GM23248 (cell line): ENCODE measurements at places on chromosomes 16 and 17.
A peak's percentile ranks its signal among the peaks of the same experiment; 100 is the strongest.

- no peak for DNase-seq
Measured at GRCh38 chr17:40167685-40168261, 9.5 kb upstream of the RAPGEFL1 start.

- no peak for DNase-seq
Measured at GRCh38 chr16:88688013-88688778, 1.9 kb upstream of the SNAI3 start.

- DNase-seq, result no peak
Measured at GRCh38 chr17:60345233-60345632, 46.7 kb downstream of the USP32 start.

- DNase-seq, result peak; percentile 87
Measured at GRCh38 chr17:57986841-57987580, 1.0 kb downstream of the VEZF1 start.

DNA sequence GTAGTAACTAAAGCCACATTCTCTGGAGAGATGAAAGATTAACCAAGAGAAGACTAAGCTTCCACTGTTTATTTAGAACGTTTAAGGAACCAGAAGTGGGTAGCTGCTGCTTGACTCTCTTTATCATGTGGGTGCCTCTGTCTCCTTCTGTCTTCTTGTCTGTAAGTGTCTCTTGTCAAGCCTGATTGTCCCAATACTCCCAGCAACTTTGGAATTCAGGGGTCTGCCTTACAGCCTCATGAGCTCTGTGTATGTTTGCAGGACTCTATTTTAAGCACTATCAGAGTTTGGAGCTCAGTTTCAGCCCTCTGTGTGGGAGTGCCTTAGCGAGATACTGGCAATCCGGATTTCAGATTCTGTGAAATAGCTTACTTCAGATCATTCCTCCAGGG is 29.3 kb upstream of the SPACA3 start:
- DNase-seq, result no peak

DNA sequence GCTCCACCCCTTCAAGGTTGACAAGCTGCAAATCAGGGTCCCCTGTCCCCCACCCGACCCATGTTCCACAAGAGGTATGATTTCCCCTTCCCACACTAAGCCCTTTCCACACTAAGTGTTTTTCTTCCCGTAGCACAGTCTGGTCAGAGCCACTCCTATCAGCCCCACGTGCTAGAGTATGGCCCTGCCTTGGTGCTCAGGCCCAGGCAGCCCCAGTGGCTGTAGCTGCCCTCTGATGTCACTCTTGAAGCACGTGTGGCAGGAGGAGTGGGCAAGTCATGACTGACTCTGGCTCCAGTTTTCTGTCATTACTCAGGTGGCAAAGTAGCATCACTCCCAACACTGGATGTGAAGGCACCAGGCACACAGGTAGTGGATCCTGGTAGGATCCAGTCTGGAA is 35.4 kb upstream of the ERN1 start:
- DNase-seq, result no peak

GRCh38 chr16:63230421-63231040 is 1194.3 kb upstream of the CDH8 start:
- no peak for DNase-seq

- no peak for DNase-seq
Measured at GRCh38 chr17:75898065-75898464, 1.3 kb upstream of the TRIM65 start.

GRCh38 chr16:55470533-55471371 is 8.2 kb upstream of the MMP2 start:
- peak; percentile 74 for DNase-seq

- no peak for DNase-seq
Measured at GRCh38 chr16:9261376-9261775, 169.9 kb downstream of the HAPSTR1 start.

- no peak for DNase-seq
Measured at GRCh38 chr16:68291227-68291626, 19.5 kb downstream of the SLC7A6OS start.

DNA sequence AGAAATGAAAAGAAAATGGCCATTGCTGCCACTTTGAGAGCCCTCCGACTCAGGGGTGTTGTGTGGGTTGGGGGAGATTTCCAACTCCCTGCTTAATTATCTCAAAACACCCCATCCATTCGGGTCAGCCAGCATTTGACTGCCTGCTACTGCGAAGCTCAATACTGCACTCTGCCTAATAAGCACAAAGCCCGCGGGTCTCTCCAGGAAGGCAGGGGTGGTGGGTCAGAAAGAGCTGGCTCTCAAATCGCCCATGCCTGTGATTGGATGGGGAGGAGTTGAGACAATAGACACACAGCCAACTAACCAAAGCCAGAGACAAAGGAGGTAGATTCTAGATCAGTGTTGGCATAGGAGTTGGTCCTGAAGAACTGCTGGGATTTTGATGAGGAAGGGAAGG is 2.3 kb upstream of the XAF1 start:
- peak; percentile 4 for DNase-seq

- DNase-seq, result peak; percentile 55
Measured at GRCh38 chr17:44672479-44673093, 16.3 kb downstream of the MEIOC start.

GRCh38 chr16:82695806-82696205 is 69.0 kb downstream of the CDH13 start:
- no peak for DNase-seq

DNA sequence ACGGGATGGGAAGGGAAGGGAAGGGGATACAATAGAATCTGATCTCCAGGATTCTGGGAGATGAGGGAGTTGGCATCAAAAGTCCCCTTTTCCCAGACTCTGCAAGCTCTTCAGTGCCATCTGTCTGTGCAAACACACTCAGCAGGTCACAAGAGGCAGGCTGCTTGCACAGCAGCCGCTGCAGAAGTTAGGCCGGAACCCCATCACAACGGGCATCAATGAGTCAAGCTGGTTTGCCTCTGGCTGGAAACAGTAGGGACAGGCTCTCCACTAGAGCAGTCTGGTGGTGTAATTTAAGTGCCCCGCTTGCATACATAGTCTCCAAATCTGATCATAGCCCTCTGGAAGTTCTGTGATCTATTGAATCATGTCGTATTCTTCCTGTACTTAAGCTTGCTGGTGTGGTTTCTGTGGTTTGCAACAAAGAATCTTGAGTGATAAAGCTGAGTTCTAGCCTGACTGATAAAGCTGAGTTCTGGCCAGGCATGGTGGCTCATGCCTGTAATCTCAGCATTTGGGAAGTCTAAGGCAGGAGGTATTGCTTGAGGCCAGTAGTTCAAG is 33.7 kb upstream of the KDM8 start:
- peak; percentile 83 for DNase-seq

- DNase-seq, result no peak
Measured at GRCh38 chr16:84563786-84564420, 54.0 kb downstream of the COTL1 start.

DNA sequence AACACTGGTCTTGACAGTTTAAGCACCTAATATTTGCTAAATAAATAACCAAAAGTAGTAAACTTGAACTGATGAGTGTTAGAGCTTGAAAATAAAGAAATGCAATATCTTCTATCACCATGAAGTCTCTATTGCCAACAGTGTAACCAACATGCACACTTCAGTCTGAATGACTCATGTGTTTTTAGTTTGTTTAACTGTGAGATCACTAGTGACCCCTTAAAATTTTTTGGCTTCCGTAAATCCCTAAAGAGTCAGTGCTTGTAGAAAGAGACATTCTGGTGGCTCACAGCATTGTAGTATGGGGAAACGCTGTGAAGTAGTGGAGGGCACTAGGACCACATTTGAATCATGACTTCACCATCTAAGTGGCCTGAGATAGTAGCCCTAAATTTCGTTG is 341.1 kb downstream of the PMP22 start:
- peak; percentile 41 for DNase-seq

DNA sequence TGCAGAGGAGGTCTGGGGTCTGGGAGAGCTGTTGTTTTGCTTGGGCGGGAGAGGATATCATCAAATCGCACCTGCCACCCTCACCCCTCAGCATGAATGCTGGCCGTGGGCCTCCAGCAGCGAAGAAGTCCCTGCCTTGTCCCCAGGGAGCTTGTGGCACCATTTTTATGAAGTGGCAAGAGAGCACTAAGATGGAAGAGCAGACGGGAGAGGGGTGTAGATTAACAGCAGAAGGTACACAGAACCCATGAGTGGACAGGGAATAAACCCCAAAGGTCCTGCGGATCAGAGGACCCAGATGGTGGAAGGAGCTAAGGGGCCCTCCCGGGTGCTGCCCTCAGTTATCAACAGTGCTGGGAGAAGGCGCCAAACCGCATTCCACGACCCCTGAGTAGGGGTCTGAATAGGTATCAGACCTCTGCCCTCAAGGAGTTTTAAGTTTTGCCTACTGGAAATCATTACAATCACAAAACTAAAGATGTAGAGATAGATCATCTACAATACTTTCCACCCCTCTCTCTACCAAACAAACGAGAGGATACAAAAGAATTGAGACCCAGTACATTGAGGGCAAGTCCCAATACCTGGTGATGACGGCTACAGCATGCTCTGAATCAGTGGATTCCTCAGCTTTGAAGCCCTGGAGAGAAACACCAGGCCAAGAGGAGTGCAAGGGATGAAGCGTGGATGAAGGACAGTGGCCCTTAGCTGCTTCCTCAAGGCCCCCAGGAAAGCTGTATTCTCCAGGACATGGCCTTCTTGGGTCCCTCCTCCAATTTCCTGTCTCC is 60.2 kb downstream of the CCDC182 start:
- DNase-seq, result no peak

GRCh38 chr17:69696650-69697049 is 282.2 kb downstream of the MAP2K6 start:
- no peak for DNase-seq

GRCh38 chr16:72137380-72138063 is 34.4 kb downstream of the PMFBP1 start:
- no peak for DNase-seq

DNA sequence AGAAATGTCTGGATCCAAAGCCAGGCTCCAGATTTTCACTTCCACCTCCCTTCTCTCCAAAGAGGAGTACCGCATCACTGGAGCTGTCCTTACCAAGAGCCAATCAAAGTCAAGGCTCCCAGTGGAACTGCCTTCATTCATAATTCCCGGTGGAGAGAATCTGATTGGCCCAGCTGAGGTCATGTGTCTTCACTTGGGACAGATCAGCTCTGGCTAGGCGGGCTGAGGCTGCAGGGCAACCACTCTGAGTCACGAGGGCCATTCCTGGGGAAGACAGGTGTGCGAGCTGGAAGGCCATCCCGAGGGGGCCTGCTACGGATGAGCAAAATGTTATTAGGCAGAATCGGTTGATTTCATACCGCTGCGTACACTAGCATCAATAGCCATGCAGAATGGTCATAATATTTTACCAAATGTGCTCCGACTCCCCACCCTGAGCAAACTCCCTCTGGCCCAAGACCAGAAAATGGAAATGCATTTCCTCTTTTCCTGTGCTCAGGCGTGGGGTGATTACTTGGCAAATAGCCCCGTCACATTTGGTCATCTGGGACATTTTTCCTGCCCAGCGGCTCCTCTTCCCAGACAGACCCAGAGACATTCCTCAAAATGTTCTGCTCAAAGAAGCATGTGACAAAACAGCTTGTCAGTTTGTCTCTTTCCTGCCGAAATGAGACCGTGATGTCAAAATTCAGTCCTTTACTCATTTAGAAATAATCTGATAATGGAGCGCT is 111.1 kb downstream of the AIPL1 start:
- DNase-seq, result no peak

GRCh38 chr16:50671644-50672260 is 9.4 kb downstream of the SNX20 start:
- DNase-seq, result no peak

DNA sequence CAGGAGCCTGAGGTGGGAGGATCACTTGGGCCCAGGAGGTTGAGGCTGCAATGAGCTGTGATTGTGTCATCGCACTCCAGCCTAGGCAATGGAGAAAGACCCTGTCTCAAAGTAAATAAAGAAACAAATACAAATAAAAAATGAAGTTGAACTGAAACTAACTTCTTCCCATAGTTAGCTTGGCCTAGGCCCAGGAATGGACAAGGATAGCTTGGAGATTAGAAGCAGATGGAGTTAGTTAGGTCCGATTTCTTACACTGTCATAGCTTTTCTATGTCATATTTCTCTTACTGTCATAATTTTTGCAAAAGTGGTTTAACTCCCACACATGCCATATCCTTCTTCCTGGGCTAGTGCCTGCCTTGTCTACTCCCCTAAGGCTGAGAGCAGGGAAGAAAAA is 154.7 kb upstream of the CACNG3 start:
- no peak for DNase-seq

GRCh38 chr16:1176280-1176897 is 23.5 kb downstream of the CACNA1H start:
- no peak for DNase-seq

GRCh38 chr16:87706278-87707000 is 59.3 kb downstream of the KLHDC4 start:
- DNase-seq, result no peak

DNA sequence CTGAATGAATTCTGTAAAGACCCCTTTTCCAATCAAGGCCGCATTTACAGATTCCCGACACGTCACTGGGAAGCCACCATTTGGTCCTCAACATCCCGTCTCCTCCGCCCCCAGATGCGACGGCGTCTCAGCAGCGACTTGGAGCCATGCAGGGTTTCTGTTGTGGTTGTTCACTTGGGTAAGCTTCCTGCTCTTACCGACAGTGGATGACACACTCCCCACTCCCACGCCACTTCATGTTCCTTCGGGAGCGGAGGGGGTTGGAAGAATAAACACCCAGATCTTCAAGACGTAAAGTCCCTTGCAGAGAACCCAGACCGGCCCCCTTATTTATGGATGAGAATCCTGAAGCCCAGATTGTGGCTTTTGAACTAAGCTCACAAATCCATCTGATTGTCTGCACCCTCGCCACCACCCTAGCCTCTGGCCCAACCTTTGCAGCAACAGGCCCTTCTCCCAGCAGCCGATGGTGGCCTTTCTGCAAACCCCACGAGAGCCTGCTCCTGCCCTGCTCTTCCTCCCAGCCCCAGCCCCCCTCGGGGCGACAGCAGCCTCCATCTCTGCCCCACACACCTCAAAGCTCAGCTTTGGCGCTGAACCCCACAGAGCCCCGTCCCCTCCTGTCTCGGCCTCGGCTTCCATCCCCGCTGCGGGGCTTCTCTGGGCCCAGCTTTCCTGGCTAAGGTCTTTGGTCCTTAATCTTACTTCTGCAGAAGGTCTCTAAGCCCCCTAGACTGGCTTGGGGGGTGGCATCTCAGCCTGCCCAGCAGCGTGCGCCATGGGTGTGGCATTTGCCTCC is 19.0 kb upstream of the OSGIN1 start:
- peak; percentile 67 for DNase-seq

GRCh38 chr16:21613781-21614180 is 14.4 kb downstream of the METTL9 start:
- DNase-seq, result no peak

DNA sequence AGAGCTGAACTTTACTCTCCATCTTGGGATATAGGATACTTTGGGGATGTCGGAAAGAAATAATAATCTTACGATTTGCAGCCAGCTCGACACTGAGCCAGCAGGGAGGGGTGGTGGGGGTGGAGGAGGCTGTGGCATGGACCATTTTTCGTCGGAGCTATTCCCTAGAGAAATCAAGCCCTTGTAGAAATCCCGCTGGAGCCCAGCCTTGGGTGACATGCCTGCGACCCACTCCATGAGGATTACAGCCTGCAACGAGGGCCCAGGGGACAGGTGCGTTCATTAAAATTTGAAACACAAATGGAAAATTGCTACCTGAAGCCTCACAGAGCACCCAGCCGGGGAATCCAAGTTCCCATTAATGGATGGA is 82.8 kb upstream of the GSE1 start:
- no peak for DNase-seq
